Hematopoietic multipotent progenitor cell treated with erythropoietin and hydrocortisone succinate and interleukin-3 and kit ligand, for 15 days (in vitro differentiated cells): ENCODE measurements at places on chromosomes 1 and 21.

DNA sequence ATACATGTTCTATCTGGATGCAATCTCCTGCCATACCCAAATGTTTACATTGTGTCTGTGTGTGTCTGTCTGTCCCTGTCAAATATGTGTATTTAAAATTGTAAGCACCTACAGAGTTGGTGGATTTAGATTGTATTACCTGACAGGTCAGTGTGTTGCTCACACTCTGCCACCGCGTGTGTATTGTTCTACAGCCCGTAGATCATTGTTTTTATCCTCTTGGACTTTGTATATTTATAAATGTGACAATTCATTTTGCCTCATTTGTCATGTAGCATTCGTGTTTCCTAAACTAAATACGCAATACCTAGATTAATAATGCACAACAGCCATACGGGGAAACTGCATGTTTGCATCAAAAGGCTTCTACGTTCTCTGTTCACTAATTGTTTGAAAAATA, 634 bp downstream of the ALG14 start:
- DNase-seq, result no peak

- no peak for DNase-seq
These were observed 2.8 kb upstream of the HAPLN2 start for GRCh38 chr1:156616463-156616862.

GRCh38 chr1:209012443-209013196, 570.9 kb upstream of the CAMK1G start:
- DNase-seq, result no peak

DNA sequence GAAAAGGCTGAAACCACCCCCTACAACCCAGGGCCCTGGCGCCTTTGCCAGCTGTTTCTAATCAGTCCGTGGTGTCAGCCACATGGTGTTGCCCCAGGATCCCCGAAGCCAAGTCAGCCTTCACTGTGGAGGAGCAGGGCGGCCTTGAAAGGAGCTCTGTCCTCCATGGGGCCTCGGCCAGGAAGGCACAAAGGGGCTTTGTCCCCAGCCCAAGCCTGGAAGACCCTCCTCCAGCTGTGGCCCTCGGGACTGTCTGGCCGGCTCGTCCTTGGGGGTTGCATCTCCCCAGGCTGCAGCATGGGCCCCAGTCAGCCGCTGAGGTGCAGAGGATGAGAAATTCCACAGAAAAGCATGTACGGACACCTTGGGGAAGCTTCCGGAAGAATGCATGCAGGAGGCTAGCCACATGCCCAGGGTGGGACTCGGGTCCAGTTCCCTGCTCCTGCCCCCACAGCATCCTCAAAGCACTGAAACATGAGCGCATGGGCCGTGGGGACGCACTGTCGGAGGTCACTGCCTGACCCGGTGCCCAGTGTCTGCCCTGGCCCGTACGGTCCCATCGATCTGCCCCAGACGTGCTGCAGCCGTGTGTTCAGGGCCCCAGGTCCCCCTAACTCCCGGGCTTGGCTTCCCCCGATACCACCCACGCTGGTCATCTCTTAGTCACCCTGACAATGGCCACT, 38.6 kb upstream of the POFUT2 start:
- no peak for DNase-seq

GRCh38 chr1:57464756-57465155, 40.9 kb upstream of the DAB1 start:
- no peak for DNase-seq

GRCh38 chr1:167499664-167500101, 18.6 kb downstream of the CD247 start:
- DNase-seq, result no peak

DNA sequence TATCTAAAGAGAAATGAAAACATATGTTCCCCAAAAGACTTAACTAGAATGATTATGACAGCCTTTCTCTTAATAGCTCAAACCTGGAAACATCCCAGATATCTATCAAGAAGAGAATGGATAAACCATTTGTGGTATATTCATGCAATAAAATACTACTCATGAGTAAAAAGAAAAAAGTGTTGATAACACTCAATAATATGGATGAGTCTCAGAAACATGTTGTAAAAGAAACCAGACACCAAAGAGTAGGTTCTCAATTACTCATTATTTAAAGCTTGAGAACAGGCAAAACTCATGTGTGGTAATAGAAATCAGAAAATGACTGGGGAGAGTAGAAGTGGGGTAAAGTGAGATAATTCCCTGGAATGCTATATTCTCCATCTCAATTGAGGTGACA, 154.1 kb downstream of the PHTF1 start:
- no peak for DNase-seq

DNA sequence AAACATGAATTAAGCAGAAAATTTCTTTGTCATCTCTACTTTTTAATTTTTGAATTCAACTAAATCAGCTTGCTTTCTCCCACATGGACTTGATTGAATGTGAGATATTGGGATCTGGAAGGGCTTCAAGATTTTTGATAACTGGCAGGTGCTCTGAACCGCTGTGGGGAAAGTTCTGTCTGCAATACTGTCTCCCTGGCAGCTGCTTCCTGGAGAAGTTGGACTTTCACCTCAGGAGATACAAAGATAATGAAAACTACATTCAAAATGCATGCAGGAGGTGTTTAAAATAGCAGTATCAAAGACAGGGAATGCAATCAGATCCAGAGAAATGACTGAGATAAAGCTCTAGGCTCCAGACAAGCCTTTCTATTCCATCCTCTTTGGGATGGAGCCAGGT, 338.3 kb downstream of the NEGR1 start:
- no peak for DNase-seq

DNA sequence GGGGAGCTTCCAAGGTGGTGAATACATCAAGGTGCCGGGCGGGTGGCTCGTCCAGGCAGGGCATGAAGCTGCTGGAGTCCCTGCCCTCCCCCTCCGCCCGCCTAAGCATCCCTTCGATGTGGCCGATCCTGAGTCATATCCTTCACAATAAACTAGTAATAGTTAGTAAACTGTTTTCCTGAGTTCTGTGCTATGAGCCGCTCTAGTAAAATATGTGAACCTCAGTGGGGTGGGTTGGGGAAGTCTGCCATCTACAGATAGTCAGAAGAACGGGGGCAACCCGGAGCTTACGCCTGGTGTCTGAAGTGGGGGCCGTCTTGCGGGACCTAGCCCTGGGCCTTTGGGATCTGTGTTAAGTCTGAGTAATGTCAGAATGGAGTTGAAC, 21.6 kb downstream of the C2CD2 start:
- DNase-seq, result no peak

- no peak for DNase-seq
These were observed 251.5 kb downstream of the BACH1 start for GRCh38 chr21:29550205-29550604.

GRCh38 chr1:5525597-5526384, 466.4 kb downstream of the NPHP4 start:
- DNase-seq, result no peak

DNA sequence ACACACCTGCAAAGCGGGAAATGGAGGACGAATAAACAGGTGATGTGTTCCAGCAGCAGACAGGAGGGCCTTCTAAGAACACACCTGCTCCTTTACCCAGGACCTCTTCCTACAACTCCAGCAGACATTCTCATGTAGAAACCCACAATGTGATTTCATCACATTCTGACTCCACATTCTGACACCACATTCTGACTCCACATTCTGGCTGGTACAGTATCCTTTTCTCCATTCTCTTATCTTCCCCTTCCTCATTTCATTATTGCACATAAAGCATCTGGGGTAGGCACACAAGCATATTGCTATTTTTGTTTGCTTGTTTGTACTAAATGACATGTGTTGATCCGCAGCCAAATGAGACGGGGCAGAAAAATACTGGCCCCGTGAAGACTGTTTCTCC, 3.6 kb upstream of the ZNF124 start:
- DNase-seq, result no peak

GRCh38 chr1:53572065-53572814, 113.0 kb downstream of the DMRTB1 start:
- DNase-seq, result no peak

GRCh38 chr1:212260557-212261355, 24.5 kb upstream of the PPP2R5A start:
- DNase-seq, result no peak

GRCh38 chr1:77089756-77090155, 129.5 kb downstream of the PIGK start:
- no peak for DNase-seq

GRCh38 chr1:204503122-204503912, 8.7 kb upstream of the PIK3C2B start:
- DNase-seq, result peak; percentile 76

DNA sequence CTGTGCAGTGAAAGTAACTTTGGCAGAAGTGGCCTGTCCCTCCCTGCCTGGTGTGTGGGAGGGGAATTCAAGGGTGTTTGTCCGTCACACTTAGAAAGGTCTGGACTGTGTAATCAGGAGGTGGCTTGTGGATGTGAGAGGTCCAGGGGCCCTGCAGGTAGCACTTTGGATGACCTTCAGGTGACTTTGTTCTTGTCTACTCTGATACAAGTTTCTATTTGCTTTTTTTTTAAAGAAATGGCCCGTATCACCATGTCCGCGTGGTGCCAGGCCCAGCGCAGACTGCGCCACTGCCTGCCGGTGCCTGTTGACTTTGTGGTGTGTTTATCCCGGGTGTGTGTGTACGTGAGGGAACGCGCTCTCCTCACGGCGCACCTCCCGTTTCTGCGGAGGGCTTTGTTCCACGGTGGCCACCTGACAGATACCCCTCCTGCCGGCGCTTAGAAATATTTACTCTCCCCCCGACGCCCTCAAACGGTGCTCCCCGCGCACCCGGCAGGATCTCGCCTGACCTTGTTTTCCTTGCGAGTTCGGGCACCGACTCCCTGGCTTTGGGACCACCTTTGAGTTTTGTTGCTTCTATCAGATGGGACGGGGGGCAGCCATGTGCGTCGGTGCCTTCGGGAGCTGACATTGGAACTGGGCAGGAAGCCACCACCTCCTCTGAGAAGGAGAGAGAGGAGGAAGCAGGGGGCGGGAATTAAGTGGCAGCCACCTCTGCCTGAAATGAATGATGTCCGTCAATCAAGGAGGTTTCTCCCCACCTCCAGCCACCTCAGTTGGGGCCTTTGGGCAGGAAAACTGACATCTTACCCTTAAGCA, 119.4 kb downstream of the PRDM16 start:
- DNase-seq, result no peak

DNA sequence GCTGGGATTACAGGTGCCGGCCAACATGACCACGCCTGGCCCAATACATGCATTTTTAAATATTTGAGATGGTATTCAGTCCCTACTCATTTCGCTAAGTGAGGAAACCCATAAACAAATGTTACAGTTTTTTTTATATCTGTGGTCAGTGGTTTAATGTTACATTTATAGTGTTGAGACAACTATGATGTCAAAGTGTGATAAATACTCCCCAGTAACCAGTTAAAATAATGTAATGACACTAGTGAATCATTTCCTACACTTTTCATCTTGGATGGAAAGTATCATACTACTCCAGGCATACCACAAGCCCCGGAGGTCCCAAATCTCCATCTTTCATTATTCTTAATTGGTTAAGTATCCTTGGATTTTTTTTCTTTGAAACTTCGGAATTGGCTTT, 87.5 kb upstream of the KIF26B start:
- DNase-seq, result no peak

DNA sequence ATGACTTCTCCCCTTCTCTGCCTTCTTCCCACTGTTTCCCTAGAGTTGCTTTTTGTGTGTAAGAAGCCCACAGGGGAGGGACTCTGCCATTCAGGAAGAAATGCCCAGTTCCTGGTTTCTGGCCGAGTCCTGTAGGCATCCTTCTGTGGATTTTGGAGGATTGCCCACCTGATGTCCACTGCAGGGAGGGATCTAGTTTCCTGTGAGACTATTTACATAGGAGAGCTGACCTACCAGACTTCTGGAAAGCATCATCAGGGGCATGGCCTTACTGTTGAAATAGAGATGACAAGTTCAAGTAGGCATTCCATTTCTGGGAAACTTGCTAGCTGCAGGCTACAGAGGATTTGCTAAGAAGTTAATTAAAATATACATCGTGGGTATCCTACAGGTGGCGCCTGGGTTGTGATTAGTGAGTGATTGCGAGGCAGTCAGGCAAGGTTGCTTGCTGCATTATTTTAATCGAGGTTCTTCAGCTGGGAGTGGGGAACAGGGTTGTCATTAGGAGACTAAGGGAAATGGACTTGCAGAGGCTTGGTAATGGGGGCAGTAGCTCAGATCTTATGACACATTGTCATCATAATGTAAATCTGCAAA, 148.7 kb downstream of the HHAT start:
- no peak for DNase-seq

DNA sequence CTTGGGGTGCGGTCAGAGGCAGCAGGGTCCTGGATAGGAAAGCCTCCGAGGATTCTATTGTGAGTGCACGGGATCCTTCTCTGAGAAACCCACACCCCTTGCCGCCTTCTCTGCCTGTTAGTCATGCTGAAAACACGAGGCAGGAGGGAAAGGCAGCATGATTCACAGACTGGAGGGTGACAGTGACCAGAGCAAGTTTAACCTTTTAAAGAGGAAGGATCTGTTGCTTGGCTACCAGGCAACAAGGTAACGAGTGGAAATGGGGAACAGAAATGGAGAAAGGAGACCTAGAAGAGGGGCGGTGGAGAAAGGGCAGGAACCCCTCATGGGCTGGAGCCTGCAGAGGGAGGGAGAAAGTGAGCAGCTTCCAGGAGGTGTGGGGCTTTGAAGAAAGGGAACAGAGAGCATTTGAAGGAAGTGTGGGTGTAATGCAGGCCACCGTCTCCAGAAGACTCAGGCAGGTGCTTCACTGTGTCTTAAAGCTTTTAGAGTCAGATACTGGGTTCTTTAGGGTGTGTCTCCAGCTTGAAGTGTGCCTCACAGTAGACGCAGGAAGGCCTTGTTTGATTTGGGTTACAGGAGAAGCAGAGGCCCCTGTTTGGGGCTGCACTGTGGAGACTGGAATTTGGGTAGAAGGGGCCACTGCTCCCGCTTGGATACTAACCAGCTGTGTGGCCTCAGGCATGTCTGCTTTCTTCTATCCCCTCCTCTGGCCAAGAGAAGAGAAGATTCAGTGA, 19.1 kb downstream of the OPTC start:
- DNase-seq, result no peak

DNA sequence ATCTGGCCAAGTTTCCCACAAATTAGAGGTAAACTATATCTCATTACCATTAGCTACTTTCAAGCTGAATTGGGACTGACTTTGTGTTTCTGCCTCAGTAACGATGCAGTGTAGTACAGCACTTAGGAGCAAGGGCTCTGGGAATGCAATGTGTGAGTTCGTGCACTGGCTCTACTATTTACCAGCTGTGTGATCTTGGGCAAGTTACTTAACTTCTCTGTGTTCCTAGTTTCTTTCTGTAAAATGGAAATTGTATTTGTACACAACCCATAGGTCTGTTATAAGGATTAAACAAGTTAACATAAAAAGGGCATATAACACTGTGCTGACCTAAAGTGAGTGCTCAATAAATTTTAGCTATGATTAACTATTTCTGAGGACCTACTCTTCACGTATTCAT, 65.0 kb upstream of the CSF1 start:
- no peak for DNase-seq

- DNase-seq, result no peak
These were observed 669.0 kb downstream of the RWDD3 start for GRCh38 chr1:95903060-95903459.

- DNase-seq, result no peak
These were observed 1.3 kb upstream of the SYT6 start for GRCh38 chr1:114154963-114155322.

DNA sequence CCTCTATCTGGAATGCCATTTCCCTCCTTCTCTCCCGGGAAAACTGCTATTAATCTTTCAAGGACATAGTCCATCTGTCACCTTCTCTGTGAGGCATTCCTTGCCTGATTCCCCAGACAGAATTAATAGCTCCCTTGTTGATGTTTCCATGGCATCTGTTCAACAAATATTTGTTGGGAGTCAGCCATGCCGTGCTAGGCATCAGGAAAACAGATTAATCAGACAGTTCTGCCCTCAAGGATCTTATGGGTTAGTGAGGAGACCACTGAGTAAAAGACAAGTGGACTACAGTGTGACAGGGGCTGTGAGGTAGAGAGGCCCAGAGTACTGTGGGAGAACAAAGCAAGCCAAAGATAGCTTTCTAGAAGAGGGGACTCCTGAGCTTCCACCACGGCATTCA, 11.4 kb upstream of the MAGOH start:
- DNase-seq, result no peak
